Stimulated activated CD4-positive, alpha-beta T cell treated with anti-CD3 and anti-CD28 coated beads, Interleukin-15, amount 100 ng/mL, for 24 hours (primary cell): ENCODE measurements at places on chromosomes 1 and 21.

- DNase-seq, result peak; percentile 90
Observed at GRCh38 chr1:52033190-52034049, at the start of gene KTI12. TSS of gene KTI12 (minus strand) at chr1:52033810. CDS start at chr1:52033761, 49 bp downstream.

GRCh38 chr1:110780600-110781484 is 92.1 kb upstream of the CD53 start:
- DNase-seq, result peak; percentile 76

GRCh38 chr1:198497326-198498102 is 43.0 kb downstream of the ATP6V1G3 start:
- DNase-seq, result no peak

- DNase-seq, result no peak
Observed at GRCh38 chr1:10438677-10439163, 8.5 kb downstream of the CENPS start.

DNA sequence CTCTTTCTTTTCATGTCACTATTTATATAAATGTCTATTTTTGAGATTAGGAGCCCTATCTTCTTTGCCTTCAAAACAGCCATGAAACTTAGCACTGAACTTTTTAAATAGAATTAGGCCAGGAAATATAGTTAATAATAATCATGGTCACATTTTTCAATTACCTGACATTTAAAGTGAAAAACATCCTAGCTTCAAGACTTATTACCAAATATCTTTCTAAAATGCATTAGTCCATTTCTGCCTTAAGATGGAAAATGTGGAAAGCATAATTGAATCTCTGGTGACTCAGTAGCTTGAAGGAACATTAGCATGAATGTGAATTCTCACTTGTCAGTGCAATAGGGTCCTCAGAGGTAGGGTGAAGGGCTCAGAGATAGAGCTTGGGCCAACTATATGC is 18.7 kb upstream of the RGS4 start:
- DNase-seq, result no peak

DNA sequence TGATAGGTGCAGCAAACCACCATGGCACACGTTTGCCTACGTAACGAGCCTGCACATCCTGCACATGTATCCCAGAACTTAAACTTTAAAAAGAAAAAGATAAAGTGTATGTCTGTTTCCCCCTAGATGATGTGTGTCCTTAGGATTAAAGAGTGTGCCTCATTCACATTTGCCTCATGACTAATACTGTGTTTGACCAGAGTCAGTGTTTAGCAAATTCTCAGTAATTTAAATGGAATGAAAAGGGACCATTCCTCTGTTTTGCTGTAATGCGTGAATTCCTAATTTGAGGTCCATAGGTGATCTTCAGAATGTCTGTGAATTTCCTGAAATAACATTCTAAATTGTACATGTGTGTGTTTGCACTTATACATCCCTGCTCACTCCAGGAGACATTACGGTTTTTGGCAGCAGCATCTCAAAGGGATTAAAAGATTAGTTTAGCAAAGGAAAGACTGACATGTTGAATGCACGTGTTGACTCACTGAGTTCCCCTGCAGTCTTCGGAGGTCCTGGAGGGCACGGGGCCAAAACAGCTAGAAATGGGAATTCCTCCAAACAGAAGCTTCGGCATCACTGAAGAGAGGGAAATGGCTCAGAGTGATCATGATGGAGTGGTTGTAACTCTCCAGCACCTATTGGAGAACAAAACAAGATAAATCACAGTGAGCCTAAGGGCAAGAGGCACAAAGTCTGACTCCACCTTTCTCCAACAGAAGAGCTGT is 19.1 kb upstream of the SLC35F3 start:
- DNase-seq, result no peak

DNA sequence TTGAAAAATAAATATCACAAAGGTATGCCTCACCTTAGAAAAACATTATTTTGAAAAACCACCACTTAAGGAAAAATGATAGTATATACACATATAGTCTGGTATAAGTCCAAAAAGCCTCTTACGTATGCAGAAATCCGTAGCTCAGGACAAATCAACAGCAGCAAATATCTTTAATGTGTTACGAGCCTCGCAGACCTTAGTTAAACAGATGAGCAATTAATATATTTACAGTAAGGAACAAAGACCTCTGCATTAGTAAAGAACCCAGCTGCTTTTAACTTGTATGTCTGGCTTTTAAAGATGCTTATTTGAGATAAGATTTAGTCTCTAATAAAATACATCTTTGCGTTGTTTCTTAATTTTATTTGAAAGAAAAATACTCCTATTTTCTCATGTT is 79.9 kb upstream of the CHRM3 start:
- no peak for DNase-seq
